CD4-positive, alpha-beta T cell treated with Interleukin-10 for 1 hour (primary cell): ENCODE measurements at places on chromosomes 12 and 14.

DNA sequence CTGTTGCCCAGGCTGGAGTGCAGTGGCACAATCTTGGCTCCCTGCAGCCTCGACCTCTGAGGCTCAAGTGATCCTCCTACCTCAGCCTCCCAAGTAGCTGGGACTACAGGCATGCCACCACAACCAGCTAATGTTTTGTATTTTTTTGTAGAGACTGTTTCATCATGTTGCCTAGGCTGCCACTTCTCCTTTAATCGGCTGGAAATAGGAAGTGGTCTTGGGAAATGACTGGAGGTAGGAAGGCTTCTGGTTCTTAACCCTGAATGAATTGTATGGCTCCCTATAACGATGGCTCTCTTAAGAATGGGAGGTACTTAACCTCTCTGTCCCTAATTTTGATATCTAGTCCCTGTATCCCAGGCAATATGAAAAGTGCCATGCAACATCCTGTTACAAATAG, 113.9 kb upstream of the USP15 start:
- DNase-seq = no peak

DNA sequence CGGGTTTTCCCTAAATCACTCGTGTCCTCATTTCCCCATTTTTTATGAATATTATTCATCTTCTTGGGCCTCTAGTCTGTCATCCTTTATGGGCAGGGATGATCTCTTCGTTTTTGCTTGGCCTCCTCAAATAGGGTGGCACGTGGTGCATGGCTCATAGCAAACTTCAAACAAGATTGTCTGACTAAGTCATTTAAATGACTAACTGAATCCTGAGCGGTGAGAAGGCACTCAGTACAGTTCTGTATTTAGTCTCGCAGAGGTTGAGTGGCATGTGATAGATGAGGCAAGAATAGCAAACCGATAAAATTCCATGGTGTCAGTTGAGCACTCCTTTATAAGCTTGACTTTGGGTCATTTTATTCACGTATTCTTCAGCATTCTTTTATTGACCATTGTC, 5.7 kb upstream of the JDP2 start:
- no peak for DNase-seq

DNA sequence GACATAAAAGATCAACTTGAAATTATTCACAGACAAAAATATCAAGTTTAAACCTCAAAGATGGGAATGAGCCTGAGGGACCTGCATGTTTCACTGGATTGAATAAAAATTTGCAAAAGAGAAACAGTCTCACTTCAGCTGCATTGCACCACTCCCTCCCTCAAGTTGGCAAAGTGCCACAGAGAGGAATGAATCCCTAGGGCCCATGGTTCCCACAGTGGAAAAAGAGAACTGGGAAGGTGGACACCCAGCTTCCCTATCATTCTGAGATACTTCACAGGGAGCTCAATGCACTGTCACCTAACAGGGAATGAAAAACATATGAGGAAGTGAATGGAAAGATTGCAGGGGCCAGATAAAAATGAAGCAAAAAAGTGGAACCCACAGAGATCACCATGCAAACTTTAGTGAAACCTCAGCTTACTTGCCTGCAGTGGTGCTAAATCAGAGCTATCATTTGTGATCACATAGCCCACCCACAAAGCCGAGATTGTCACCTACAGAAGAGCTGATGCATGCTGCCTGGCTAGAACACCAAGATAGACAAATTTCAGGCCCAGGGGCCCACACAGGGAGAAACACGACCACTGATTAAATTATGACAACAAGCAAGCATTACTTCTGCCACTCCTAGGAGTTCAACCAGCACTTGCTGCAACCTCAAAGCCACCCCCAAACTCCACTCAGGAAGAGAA, 911.3 kb downstream of the LRFN5 start:
- no peak for DNase-seq

GRCh38 chr12:55686366-55687010, 21.2 kb downstream of the ITGA7 start:
- DNase-seq = no peak

DNA sequence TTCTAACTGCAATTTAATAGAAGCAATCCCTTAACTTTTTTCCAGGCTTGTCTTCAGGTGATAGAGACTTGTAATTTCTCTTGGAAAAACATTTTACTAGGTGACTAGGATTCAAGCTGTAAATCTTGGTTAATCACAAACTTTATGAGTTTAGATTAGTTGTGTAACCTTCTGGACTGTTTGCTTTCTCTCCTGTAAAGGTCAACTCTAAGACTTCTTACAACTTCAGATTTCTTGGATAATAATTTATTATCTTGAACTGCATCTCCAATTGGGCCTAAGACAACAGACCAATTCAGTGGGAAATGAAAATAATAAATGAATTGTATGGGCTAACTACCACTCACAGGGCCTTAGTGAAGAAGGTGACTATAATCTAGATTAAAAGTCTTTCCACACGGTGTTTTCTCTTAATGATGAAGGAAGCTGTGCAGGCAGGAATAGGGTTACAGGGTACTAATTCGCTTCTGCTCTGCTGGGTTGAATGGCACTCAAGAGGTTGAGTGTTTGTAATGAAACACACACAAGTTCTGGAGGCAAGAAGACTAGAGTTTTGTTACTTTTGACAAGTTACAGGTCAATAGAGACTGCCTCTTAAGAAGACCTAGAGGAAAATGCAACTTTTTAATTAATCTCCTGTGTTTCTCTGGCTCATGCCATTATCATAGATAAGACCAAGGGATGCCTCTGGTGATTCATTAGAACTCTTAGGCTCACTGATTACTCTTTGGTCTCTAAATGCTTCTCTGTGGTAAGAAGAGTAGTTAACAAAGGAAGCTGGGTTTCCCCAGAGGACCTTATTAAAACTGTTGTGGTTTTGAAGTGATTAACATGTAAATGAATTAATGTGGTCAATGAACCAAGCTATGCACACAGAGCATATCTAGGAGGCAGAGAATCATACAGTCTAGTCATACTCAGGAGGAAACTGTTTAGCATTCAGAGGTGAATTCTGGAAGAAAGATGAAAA, 30.0 kb upstream of the OR4E1 start:
- DNase-seq = peak; percentile 35

DNA sequence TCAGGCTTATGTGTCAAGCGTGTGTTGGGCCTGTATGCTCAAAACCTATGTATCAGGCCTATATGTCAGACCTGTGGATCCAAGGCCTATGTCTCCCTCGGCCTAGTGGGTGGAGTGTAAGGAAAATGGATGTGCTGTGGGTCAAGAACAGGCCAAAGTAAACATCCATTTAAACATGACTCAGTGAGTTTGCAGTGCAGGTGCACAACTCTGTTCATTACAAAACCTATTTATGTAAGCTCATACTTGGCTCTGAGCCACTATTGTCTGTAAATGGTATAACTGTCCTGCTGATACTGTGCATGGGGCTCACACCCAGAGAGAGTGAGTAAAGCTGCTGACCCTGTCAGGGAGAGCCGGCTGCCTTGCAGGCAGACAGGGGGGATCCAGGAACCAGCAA, 249.7 kb upstream of the AVPR1A start:
- no peak for DNase-seq

DNA sequence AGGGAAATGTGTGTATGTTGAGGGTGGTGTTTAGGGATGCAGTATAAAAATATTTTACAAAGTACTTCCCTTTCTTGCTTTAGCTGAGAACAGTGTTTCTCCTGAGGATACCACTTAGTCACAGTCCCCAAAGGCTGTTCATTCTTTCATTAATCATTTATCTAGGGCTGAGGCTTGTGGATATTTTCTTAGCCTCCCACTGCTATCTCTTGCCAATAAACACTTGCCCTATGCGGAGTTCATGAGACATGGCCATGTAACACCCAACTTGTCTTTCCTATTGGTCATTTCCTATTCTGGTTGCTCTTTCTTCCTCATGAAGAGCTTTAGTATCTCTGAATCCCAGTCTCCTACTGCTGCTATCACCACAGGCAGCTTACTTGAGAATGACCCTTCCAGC, 75.1 kb downstream of the ETNK1 start:
- DNase-seq = no peak

GRCh38 chr12:80776706-80777105, 60.0 kb downstream of the MYF5 start:
- no peak for DNase-seq

GRCh38 chr14:93548102-93548843, 117.5 kb downstream of the UNC79 start:
- DNase-seq = no peak

GRCh38 chr14:91454155-91454554, 36.5 kb upstream of the CCDC88C start:
- no peak for DNase-seq

GRCh38 chr14:50342221-50343078, 30.3 kb downstream of the DMAC2L start:
- peak; percentile 54 for DNase-seq

DNA sequence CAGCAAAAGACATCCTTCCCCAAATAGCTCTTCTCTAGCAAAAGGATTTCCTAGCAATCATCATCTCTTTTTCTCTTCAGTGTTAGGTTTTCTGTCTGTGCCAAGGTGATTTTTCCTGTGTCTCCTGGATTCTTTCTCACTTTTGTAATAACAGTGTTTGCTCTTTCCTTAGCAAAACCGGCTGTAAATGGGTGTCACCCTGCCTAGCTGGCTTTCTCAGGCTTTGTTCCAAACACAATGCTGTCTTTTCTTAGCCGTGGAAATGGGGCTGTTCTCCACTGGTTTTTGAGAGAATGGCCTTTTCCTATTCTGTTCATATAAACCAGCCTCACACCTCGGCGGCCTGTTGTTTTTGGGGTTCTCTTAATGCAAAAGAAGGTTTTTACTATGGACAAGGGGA, 21.9 kb downstream of the JDP2 start:
- no peak for DNase-seq

- no peak for DNase-seq
These were observed 35.0 kb upstream of the CFAP54 start for GRCh38 chr12:96454396-96454795.

DNA sequence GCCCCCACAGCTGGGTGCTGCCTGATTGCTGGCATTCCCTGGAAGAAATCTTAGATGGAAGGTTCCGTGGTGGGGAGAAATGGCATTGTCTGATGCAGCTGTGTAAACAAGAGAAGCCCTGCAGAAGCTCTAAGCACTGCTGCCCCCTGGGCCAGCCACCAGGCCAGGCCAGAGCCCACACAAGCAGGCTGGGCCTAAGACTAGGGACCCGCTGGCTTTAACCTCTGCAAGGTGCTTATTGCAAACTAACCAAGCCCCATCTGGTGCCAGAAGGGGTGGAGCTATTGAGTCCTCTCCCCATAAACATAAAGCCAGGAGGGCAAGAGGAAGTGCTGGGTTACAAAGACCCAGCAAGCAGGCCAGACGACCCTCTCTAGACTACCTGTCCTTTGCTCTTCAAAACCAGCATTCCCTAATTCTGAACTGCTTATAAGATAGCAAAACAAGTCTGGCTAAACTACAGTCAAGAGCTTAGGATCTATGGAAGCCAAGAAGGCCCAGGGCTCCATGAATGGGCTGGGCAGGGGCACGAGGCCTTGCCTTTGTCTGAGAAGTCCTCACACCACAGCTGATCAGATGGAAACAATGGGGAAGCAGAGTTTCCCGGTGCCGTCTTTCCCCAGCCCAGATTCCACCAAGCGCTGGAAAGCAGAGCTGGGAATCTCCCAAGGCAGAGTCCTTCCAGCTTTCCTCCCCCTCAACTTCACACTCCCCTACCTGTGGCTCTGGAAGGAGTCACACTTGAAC, 28.8 kb downstream of the P2RX4 start:
- DNase-seq = no peak

DNA sequence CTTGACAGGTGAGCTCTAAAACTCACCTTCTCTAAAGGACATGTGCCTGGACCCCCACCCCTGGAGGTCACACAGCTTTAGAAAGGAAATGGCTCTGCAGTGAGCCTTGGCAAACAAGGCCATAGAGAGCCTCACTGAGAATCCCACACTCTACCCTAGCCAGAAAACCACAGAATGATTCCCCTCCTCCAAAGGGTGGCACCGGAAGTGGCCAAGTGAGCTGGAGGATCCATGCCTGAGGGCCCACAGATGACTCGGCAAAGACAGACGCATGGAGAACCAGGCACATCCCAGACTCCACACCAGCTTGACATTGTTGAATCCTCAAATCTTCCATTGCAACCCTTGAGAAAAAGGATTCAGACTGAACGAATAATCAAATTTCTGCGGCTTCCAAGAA, 54.2 kb upstream of the PTHLH start:
- no peak for DNase-seq

- DNase-seq = no peak
These were observed 46.2 kb upstream of the DIP2B start for GRCh38 chr12:50458606-50459005.

GRCh38 chr12:80050236-80050635, 49.1 kb upstream of the OTOGL start:
- DNase-seq = no peak

GRCh38 chr12:51951843-51952722, 584 bp downstream of the ACVR1B start:
- DNase-seq = peak; percentile 8

DNA sequence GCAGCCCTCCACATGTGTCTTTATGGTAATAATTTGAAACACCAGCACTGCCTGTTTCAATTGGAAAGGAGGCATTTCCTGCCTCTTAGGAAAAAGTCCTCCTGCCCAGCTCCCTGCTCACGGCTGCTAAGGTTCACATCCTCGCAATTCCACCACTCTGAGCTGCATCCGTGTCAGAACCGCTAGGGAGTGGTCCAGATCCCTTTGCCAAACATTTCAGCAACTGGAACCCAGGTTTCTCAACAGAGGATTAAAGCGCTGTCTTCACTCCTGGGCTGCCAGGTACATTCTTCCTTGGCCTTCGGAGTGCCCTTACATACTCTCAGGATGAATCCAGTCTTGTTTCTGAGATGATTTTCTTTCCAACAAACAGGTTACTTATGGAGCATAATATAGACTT, 23.3 kb downstream of the C14orf132 start:
- no peak for DNase-seq

- no peak for DNase-seq
These were observed 85.9 kb downstream of the CCDC88C start for GRCh38 chr14:91331721-91332120.

DNA sequence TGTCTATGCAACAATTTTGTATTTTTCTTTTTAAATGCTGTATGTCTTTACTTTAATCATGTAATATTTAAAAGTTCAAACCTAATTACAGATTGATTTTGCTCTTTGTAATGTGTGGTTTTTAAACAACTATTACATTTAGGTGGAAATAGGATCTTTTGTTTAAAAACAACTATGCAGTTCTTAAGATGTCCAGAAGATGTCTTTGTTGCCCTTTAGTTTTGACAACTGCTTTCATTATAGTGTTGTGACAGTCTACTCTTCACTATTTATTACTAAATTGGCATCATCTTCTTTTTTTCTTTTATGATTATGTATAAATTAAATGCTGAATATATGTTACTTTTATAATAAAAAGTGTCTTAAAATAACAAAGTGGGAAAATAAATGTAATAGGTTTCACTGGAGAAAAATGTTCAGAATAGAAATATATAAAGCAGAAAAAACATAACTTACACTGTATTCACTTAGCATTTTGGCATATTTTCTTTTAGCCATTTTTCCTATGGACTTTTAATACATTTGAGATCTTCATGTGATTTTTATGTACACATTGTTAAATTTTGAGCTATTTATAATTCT, 27.1 kb upstream of the PCNX4 start:
- DNase-seq = peak; percentile 57

- DNase-seq = no peak
These were observed 136.4 kb downstream of the PTPRR start for GRCh38 chr12:70784042-70784668.
